RCC 7860 (cell line): ENCODE measurements at places on chromosomes 12 and 14.
A peak's percentile ranks its signal among the peaks of the same experiment; 100 is the strongest.

GRCh38 chr14:105491366-105491973 lies 424 bp downstream of the TEDC1 start:
- peak; percentile 37 for DNase-seq

- DNase-seq = no peak
Measured at GRCh38 chr12:52352951-52353350, 14.3 kb downstream of the KRT85 start.

GRCh38 chr12:89162589-89163261 lies 189.6 kb downstream of the DUSP6 start:
- peak; percentile 31 for DNase-seq

GRCh38 chr12:94769047-94769420 lies 118.7 kb upstream of the TMCC3 start:
- DNase-seq = no peak

DNA sequence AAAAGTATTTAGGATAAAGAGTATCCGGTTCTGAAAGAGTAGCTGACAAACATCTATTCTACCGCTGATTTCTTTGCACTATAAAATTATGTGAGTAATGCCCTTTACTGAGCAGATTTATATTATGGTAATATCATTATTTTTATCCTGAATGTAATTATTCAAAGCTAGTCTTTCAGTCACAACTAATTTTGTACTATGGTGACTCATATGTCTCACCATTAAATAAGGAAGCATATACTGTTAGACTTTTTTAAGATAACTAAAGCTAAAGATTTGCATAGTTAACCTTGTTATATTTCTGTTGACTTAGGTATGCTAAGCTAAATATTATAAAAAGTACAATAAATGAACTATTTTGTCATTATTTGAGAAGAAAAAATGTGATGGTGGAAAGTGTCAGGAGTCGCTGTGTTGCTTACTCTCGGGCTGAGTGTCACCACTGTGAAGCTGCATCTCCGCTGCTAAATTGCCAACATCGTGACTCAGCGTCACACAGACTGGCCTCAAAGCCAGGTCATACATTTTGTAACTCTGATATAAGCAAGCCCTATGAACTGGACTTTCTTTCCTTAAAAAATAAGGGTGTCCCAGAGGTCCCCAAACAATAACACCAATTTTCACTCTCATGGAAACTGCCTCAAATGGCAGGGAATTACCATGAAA lies 69.1 kb upstream of the SSTR1 start:
- DNase-seq = peak; percentile 27

- no peak for DNase-seq
Measured at GRCh38 chr14:32473464-32473855, 144.4 kb downstream of the AKAP6 start.

DNA sequence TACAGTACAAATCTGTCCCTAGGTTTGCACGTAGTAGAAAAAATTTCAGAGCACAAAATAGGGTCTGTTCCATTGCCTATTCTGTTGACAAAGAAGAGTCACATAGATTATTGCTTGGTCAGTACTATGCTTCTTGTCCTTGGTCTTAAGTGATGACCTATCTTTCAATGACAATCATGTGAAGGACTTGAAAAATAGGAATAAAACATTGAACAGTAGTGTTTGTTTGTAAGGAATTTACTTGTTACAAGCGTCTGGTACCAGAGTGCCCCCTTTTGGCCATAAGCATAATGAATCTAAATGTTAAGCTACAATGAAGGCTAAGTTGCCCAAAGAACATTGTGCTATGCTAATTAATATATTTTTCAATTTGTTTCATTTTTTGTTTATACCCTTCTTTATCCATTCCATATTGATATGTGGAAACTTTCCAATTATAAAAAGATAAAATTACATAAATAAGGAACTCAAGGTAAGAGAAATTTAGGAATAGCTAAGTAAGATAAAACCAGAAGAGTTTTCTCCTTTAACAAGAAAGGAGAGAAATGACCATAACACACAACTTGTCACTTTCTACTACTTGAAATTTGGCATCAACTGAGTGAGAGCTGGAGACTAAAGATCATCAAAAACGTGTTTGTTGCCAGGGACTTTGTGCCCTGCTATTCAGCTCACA lies 204.7 kb downstream of the EPS8 start:
- DNase-seq = no peak

DNA sequence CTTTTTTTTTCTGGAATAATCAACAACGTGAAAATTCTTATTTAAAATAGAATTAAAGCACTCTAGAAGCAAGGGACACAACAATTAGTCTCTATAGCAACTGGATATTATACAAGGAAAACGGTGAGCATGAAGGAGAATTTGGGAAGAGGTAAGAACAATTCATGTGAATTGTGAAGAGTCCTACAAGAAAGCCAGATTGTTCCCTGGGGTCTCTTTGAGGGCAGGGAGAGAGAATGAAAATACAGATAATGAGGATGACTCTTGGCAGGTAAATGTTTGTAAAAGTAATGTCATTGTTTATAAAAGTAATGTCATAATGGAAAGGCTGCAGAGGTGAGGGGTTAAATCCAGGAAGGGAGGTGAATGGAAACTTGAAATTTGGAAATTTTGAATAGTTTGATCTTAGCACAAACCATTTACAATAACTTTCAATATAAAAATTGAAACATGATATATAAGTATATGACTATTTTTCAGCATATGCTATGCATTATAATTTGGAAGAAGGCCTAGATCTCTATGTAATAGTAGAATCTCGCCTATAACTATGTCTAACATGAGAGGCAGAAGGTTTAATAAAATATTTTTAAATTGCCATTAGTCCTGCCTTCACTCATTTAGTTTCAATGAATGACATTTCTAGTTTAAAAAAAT lies 378.8 kb upstream of the DCN start:
- DNase-seq = no peak

DNA sequence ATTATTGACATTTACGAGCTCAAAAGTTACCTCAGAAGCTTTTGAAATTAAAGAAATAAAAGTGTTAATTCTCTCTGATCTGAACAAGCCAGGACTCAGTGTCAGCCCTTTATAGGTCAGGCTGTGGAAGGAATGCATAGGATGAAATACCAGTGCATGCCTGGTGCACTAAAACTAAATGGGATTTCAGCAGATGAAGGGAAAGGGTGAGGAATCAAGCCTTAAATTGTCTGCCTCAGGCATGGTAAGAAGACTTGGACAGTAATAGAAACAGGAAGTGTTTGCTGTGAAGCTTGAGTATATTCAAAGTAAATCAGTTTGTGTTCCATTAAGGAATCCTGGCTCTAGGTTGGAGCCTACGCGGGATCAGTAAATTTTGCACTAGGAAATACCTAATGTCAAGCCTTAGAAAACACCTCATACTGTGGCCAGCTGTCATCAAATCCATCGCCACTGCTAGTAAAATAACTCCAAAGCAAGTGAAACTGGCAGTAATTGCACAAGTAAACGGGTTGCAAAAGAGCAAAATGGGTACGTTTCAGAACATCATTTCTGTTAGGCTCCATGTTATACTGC lies 76.3 kb downstream of the PDE3A start:
- no peak for DNase-seq

GRCh38 chr14:96762650-96763049 lies 34.5 kb upstream of the VRK1 start:
- peak; percentile 28 for DNase-seq

- peak; percentile 37 for DNase-seq
Measured at GRCh38 chr14:99538275-99538674, 57.1 kb downstream of the CCNK start.

DNA sequence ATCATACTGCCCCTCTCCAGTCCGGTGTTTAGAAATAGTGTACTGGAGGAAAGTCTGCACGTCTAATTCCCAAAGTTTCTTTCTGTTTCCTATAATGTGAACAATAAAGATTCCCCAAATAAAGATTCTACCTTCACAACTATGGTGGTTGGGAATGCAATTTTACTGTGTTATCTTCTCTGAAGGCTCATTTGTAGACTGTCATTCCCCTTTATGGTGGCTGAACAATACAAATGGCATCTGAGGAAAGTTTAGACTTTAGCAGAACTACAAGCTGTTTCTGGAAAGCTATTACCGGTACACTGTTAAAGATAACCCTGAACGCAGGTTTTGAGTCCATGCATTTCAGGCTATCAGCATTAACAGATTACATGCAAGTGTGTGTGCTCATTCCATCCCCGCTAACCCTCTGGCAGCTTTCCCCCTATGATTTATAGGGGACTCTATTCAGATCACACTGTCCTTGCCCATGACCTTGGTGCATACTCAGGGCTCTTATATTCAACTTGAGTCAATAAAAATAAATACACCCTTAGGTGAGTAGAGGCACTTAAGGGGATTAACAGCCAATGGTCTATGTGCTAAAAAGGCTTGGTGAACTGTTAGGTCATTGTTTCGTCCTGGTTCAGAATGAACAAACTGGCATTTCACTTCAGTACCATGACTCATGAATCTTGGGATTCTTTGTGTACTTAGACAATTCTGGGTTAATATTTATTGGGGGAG lies 60.7 kb upstream of the PYGL start:
- peak; percentile 76 for DNase-seq

DNA sequence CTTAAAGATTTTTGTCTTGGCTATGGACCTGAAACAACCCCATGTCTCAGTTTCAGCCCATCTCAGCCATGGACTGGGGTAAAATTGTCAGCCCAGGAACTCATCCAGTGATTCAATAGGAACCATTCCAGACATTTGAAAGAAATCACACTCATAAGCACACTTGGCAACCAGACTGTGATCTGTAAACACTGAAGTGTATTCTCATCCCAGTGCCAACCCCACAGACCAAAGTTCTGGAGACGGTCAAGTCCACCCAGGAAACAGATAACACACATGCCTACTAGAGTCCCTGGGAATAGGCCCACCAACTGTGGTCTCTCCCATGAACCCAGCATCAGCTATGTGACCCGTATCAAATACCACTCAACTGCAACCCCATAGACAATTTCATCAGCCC lies 804.6 kb downstream of the TRHDE start:
- no peak for DNase-seq

- DNase-seq = no peak
Measured at GRCh38 chr12:52169886-52170285, 21.9 kb downstream of the KRT80 start.

GRCh38 chr12:89664441-89664840 lies 44.2 kb downstream of the ATP2B1 start:
- no peak for DNase-seq

GRCh38 chr12:13839365-13840336 lies 141.8 kb downstream of the GRIN2B start:
- DNase-seq = no peak

GRCh38 chr12:31217356-31218130 lies 108.4 kb downstream of the SINHCAF start:
- no peak for DNase-seq

DNA sequence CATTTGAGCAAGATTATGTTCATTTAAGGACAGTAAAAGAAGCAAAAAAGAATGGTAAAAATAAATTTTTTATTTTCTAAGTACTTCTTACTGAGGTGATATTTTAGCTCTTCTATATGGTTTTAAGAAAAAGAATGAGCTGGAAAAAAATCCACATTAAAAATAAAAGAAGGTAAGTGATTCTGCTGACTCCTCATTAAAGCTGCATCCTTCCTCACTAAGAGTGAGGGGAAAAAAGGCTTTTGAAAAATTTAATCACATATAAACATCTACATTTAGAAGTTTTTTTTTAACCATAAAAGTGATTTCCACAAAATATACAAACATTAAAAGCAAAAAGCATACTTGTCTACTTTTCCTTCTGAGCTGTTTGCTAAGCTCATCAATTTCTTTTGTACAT lies 28.3 kb upstream of the FBLN5 start:
- no peak for DNase-seq

GRCh38 chr12:53750812-53751335 lies 905 bp downstream of the CISTR start:
- no peak for DNase-seq

DNA sequence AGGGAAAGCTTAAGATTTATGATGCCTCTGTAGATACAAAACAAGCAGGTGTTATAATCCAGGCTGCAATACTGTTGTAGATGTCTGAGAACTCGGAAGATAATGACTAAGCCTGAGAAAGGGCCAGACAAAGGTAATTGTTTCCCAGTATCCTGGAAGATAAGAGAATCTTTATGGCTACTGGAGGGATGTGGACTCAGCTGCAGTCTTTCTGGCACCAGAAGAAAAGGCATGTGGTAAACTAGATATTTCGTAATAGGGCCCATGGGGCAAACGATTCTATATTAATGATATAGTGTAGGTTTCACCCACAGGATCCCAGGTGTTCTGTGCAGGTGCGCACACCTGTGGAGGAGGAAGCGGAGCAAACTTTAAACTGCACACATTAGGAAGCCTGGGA lies 9.2 kb upstream of the APOLD1 start:
- no peak for DNase-seq

DNA sequence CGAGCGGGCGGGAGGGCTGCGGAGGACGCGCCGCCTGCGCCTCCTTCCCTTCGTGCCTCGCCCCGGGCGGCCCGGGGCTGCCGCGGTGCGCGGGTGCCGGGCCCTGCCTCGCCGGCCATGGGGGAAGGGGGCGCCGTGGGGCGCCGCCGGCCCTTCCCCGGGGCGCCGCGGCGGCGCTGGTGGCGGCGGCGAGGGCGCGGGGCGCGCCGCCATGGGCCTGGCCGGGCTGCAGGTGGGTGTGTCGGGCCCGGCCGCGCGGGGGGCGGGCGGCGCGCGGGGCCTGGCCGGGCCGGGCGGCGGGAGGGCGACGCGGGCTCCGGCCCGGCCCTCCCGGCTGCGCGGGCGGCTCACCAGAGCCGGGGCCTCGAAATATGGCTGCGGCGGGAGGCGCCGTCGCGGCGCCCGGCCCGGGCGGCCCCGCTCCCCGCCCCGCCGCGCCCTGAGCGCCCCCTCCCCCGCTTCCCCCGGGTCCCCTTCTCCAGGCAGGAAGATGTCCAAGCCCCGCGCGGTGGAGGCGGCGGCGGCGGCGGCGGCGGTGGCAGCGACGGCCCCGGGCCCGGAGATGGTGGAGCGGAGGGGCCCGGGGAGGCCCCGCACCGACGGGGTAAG lies 5.1 kb downstream of the KMT5A start:
- no peak for DNase-seq

GRCh38 chr12:28998662-28999120 lies 150.4 kb upstream of the FAR2 start:
- DNase-seq = no peak

DNA sequence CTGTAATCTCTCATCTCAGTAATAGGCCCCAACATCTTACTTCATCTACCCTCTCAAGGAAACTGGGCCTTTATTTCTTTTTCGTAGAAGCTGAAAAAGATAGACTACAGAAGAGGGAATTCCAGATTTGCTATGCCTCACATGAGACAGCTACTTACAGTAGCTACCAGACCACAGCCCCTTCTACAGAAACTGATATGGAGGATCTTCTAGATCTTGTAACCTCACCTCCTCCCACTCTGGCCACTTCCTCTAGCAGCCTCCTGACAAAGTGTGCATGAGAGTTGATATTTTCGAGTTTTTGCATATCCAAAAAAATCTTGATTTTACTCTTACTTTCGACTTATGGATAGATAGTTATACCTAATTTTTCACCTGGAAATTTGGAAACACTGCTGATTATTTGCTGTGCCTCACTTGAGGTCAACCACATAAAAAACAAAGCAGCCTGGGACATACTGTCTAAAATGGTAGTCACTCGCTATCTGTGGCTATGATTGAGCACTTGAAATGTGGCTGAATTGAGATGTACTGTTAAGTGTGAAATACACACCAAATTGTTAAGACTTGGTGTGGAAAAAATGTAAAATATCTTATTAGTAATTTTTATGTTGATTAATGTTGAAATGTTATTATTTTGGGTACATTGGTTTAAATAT lies 86.3 kb upstream of the NID2 start:
- no peak for DNase-seq
